T-helper 2 cell (primary cell): ENCODE measurements at places on chromosomes 13 and 19.

DNA sequence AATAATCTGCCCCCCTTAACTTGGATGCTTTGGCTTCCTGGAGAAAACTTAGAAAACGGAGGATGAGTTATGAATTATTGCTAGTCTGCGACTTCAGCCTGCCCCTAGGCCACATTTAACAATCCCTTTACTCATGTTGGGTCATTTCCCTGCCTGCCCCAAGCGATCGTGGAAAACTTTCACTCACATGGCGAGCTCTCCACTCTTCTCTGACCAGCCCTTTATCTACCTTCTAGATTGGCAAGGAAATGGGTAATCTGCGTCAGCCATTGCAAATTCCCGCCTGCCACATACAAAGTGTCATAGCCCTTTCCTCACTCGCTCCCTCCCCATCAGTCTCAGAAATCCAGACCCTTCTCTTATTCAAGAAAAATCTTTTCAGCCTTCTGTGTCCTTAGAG, 154.3 kb upstream of the IRS2 start:
- DNase-seq: no peak

DNA sequence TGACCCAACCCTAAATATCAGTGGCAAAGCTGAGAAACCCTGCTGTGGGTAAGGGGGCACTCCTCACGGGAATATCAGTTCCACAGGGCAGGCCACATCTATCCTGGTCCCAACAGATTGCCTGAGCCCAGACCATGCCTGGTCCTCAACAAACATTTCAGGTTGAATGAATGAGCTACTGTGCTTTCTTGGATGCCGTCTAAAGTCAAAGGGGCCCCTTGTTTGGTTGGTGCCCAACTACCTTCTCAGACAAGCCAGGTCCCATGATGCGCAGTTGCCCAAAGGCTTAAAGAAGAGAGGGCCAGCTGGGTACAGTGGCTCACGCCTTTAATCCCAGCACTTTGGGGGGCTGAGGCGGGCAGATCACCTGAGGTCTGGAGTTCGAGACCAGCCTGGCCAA, 2.4 kb downstream of the DPP9 start:
- DNase-seq: no peak

DNA sequence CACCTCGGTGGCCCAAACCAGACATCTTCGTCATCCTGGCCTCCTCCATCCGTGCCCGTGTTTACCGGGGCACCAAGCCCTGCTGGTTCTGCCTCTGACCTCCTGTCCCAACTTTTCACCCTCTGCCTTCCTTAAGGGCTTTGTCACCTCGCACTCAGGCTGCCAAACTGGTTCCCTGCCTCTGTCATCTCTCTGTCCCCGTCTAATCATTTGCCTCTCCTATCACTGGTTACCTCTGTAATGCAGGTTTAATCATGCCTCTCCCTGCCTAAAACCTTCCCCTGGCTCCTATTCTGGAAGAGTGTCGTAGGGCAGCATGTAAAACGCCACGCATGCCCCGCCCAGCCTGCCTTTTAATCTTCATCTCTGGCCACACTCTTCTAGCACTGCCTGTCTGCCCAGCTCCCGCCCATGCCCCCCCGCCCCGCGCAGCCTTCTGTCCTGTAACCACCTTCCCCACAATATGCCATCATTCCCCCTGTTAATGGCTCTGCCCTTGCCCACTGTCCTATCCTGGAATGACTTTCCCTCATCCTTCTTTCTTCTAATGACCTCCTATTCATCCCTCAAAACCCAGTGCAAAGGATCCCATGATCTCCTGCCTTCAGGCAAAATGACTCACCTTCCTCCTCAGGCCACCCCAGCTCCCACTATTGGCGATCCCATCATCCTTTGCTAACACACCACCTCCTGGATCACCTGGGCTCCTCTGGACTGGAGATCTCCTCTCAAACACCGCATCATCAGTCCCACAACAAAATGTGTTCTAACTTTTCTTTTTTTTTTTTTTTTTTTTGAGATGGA, 66.7 kb downstream of the PEX11G start:
- no peak for DNase-seq

- DNase-seq: no peak
Observed at GRCh38 chr13:111361046-111361872, 40.8 kb downstream of the TEX29 start.

GRCh38 chr19:29715701-29716581, 880 bp upstream of the C19orf12 start:
- DNase-seq: no peak

GRCh38 chr13:28336193-28336657, 158.7 kb downstream of the FLT1 start:
- DNase-seq: no peak
